ENCODE measurements at places on chromosomes 2 and 18.

DNA sequence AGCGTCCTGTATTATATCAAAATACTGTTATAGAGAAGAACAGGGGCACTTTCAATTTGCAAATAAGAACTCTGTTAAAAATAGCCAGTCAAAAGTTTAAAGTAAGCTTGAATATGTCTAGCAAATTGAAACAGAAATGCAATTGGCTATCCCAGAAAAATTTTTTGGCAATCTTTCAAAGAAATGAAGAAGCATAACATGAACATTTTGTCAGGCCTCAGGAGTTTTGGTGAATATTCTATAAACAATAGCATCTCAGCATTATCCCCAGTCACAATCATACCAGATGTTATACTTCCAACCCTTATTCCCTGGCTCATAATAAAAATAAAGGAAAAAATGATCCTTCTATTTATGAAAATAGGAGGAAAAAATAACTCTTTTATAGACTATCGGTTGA lies 252.4 kb downstream of the GRB14 start:
- no peak for DNase-seq

DNA sequence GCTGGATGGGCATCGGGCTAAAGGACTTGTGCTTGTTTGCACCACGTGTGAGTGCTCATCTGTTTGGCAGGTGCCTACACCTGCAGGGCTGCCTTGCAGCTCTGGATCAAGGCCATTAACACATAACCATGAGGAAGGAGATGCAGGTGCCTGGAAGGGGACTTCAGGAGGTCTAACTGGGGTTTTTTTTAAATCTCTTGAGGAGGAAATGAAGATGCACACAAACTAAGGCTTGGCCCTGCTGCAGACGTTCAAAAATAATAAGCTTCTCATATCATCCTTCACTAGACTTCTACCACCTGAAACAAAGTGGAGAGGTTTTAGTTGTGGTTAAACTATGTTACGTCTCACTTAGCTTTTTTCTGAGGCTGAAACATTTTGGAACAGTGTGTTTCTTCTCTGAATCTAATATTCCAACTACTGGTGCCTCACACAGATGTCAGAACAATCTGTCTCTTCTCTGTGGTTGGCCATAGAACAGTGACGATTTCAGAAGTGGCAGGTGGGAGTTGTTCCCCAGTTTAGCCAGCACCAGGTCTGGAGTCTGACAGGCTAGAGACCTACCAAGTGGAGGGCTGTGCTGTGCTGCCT lies 36.5 kb downstream of the BCL2L11 start:
- DNase-seq, result no peak

- DNase-seq, result no peak
Measured at GRCh38 chr2:139155991-139156390, 375.8 kb upstream of the NXPH2 start.

GRCh38 chr2:54673501-54673998 lies 49.9 kb upstream of the EML6 start:
- DNase-seq, result no peak

DNA sequence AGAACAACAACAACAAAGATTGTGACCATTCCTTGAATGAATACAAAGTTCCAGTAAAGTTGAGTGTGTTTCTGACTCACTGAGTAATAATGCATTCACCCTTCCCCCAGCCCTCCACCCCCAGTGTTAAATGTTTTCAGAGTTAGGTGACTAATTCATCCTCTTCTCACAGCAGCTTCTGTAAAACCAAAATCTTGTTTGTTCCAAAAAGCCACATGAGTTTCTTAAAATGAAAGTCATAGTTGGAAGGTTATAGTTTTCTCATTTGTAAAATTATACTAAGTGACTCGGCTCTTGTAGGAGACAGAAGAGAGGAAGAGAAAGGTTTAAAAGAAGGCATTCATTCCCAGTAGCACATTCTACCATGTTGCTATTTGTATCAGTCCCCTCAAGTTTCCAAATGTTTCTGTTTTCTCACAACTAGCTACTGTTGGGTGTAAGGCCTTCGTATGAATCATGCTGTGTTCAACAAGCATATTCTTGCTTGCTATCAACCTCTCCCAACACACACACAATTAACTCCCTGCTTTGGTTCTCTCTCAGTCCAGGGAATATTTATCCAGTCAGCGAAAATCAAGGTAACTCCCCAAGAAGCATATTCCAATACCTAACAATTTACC lies 75.3 kb downstream of the MBD2 start:
- DNase-seq, result no peak

DNA sequence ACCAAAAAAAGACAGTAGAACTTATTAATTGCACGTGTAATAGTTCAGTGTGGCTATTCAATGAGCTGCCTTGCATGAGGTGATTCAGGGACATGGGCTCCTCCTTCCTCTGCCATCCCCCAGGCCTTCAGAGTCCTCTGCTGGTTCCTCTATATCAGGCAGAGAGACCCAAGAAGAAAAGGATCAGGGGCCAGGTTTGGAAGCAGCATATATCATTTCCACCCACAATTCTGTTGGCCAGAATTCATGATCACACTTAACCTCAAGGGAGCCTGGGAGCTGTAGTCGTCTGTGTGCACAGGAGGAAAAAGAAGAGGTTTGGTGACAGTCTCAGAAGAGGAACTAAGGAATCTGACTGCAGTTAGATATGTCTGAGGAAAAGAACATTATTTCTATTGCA lies 114.0 kb upstream of the GLS start:
- DNase-seq, result no peak

Measured in erythroblast (primary cell).